CD8-positive, alpha-beta memory T cell (primary cell): ENCODE measurements at places on chromosomes 1 and 21. TPM values are rescaled to one million over a fixed set of nuclear protein-coding genes. Genes with fewer than 3 reads are reported as not detected.

DNA sequence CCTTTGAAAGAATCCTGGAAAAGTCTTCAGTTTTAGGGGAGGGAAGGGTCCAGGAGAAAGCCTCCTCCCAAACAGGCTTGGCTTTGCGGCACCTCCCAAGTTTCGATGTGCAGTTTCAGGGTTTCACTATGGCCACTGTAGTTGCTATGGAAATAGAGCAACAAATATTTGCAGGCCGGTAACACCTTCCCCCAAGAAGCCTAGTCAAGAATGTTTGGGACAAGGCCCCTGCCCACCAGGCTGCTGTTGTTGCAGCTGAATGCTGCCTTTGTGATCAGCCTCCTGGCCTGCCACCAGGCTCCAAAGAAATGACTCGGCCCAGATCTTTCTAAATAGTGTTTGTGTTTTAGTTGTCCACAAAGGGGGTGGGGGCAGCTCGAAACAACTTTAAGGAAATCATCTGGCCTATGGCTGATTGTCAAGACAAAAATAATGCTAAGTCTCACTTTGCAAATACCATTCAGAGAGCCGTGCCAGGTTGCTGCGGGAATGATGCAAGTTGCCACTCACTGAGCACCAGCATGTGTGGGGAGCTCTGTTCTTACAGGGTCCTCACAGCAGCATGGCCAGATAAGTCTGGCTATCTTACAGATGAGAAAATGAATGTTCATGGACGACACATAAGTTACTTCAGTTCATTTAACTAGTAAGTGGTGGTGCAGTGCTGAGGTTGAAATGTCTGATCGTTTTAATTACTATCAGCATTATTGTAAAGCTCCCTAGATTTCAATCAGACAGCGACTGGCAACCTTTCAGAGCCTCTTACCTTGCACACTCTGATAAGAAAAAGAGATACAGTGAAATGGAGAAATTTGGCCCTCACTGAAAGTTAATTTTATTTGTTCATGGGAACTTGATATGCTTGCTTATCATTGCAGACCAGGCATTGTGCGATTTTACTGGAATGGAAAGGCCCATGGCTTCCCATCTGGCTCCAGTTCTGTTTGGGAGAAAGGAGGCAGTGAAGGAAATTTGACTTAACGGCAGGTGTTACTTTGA is 91.2 kb upstream of the JUN start:
- no peaks in the 10 kb centered on the region for H3K36me3 ChIP-seq
- no peak overlapping the region for H3K27ac ChIP-seq
- H3K4me3 ChIP-seq: no peak overlapping the region
- H3K27me3 ChIP-seq: no peaks in the 10 kb centered on the region

DNA sequence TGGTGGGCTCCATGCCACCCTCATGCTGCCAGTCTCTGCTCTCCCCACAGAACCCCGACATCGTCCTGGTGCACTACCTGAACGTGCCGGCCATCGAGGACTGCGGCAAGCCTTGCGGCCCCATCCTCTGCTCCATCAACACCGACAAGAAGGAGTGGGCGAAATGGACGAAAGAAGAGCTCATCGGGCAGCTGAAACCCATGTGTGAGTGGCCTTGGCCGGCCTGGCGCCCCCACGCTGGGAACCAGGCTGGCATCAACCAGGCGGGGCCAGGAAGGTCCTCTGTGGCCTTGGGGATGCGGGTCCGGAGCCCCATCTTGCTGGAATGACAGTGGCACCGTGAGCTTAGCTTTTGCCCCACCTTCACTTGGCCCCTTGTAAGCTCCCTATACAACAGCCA is 130.7 kb upstream of the VAMP3 start:
- no peaks in the 10 kb centered on the region for H3K27me3 ChIP-seq
- no peak overlapping the region for H3K4me3 ChIP-seq
- no peak for DNase-seq
- no peaks in the 10 kb centered on the region for H3K4me1 ChIP-seq

- H3K4me3 ChIP-seq: no peak overlapping the region
- no peaks in the 10 kb centered on the region for H3K27me3 ChIP-seq
- no peaks in the 10 kb centered on the region for H3K4me1 ChIP-seq
Measured at GRCh38 chr1:73593364-73593763, 604.6 kb downstream of the LRRIQ3 start.

PLA2G2F gene
- total RNA-seq: not detected

DNA sequence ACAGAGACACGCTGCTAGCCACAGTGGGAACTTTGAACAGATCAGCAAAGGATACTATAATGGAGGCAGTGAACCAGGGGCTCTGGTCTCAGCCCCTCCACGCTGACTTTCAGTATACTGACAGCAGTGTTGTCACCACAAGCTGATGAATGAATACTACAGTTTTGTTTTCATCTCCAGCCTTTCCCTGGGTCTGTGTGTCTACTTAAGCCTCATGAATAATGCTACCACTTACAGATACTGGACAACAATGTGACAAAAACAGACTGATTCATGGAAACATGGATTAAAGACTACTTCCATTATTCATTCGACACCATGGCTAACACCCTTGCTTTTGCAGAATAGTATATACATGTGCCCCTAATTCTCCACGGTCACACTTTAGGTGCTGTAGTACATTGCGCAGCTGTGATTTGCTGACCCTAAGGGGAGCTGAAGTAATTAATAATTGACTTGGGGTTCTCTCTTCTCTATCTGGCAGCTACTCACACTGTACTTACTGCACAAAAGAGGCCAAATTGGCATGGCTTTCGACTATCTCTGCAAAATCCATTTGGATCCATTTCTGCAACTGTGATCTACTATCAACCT is 203.2 kb upstream of the LYPLAL1 start:
- H3K27me3 ChIP-seq: no peaks in the 10 kb centered on the region
- no peaks in the 10 kb centered on the region for H3K4me1 ChIP-seq
- no peak overlapping the region for H3K27ac ChIP-seq

SPATA46 gene
- total RNA-seq: not detected

GRCh38 chr1:87370544-87370943 is 41.9 kb downstream of the LMO4 start:
- no peak overlapping the region for H3K27ac ChIP-seq
- no peaks in the 10 kb centered on the region for H3K36me3 ChIP-seq
- no peak overlapping the region for H3K4me3 ChIP-seq
- no peaks in the 10 kb centered on the region for H3K4me1 ChIP-seq

DNA sequence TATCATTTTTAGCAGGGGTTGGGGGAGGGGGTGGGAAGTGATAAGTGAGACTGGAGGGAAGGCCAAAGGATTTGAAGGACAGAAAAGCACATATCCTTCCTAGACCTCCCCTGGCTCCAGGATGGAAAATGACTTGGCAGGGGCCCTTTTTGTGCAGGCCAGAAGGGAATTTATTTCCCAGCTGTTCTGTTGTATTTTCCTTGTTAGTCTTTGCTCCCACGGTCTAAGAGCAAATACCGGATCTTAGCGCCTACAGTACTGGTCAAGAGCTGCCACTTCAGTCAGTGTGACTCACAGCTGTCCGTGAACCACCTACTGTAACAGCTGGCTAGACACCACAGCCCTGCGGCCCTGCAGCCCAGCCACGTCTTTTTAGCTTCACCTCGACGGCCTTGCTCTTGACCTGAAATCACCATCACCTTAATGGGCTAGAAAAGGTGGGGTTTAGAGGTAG is 51.0 kb upstream of the ERRFI1 start:
- H3K27ac ChIP-seq: no peak overlapping the region
- H3K4me1 ChIP-seq: no peaks in the 10 kb centered on the region
- no peak overlapping the region for H3K4me3 ChIP-seq
- no peaks in the 10 kb centered on the region for H3K27me3 ChIP-seq

TMEM269 gene
- total RNA-seq: 0.16 TPM

ATAD3A gene
- 98.7 TPM for total RNA-seq

DNA sequence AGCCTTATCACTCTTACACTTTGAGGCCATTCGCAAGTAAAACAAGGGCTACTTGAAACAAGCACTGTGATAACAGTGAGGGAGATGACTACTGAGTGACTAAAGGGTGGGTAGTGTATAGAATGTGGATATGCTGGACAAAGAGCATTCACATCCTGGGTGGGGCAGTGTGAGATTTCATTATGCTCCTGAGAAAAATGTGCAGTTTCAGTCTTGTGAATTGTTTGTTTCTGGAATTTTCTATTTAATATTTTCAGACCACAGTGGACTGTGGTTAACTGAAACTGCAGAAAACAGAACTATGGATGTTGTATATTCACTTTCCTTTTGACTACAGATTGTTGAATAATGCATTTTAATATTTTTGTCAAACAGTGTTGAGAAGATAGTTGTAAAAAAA is 25.1 kb upstream of the B3GALT2 start:
- no peak overlapping the region for H3K4me3 ChIP-seq
- DNase-seq: no peak
- H3K27ac ChIP-seq: no peak overlapping the region
- no peaks in the 10 kb centered on the region for H3K4me1 ChIP-seq
- H3K36me3 ChIP-seq: peaks cover 1% of the 10 kb centered on the region

ETS2 gene
- 37.9 TPM for total RNA-seq

DNA sequence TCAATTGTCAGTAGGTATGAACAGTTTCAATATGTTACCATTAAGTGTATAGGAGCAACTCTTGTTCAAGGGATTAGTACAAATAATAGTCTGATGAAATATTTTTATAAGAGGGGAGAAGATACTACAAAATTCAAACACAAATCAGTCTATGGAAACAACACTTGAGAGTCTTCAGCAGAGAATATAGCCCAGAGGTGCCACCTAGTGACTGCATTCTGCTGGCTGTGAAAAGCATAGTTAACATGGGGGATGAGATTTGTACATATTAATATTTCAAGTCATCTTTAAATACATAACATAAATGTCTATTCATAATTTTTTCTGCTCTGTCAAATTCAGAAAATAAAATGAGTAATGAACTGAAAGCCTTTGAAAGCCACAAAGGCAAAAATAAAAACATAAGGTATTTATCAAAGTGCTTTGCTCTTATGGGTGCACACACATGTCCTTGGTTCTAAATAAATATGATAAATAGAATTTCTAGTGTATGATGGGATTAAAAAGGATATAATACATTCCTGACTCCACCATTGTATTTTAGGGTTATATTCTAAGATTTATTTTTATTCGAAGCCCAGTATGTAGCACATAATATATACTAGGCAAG is 440.9 kb upstream of the ZRANB2 start:
- H3K27me3 ChIP-seq: no peaks in the 10 kb centered on the region
- no peak overlapping the region for H3K27ac ChIP-seq
- H3K4me3 ChIP-seq: no peak overlapping the region

DNA sequence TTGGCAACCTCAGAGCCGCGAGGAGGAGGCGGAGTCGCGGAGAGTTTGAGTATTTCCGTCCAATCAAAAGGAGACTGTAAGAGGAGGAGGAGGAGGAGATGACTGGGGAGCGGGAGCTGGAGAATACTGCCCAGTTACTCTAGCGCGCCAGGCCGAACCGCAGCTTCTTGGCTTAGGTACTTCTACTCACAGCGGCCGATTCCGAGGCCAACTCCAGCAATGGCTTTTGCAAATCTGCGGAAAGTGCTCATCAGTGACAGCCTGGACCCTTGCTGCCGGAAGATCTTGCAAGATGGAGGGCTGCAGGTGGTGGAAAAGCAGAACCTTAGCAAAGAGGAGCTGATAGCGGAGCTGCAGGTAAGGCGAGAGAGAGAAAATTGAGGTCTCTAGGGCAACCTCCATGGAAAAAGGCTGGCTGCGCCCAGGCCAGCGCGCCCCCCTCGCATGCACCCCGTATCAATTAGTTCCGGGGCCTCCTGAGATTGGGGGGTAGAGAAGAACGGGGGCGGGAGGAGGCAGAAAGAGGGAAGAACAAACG is at the start of gene PHGDH:
TSS of gene PHGDH (plus strand) at position 131 of the 538 bp plus-strand sequence. CDS start at position 220, 89 bp downstream.
- H3K4me3 ChIP-seq: peak within 1 kb of the TSS; percentile 76
- no peak within 1 kb of the TSS for H3K27ac ChIP-seq
- peak; percentile 54 for DNase-seq
- H3K27me3 ChIP-seq: no peaks in the 10 kb centered on the region
- H3K36me3 ChIP-seq: no peaks in the 10 kb centered on the region
- H3K4me1 ChIP-seq: no peaks in the 10 kb centered on the region

FMO1 gene
- total RNA-seq: not detected

HOOK1 gene
- 5.1 TPM for total RNA-seq

SOX13 gene
- total RNA-seq: 3.1 TPM

GRCh38 chr21:46126309-46127238 is 28.7 kb downstream of the COL6A2 start:
- no peaks in the 10 kb centered on the region for H3K36me3 ChIP-seq
- no peak for DNase-seq
- H3K4me3 ChIP-seq: no peak overlapping the region
- no peaks in the 10 kb centered on the region for H3K27me3 ChIP-seq
- H3K4me1 ChIP-seq: no peaks in the 10 kb centered on the region

DNA sequence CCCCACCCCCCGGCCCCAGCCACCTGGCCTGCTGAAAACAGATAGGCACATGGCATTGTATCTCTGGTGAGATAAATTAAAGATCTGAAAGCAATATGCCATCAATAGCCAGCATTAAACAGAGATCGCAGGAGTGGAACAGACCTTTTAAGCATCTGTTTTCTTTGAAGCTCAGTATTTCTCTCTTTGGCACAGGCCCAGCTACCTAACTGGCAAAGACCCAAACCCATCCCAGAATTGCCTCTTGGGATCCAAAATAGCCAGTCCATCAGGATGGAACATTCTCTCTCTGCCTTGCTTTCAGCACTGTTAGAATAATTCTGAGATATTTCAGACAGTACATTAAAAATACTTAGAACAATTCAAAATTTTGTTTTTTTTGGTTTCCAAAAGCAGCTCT is 46.0 kb downstream of the KCNJ6 start:
- H3K4me1 ChIP-seq: no peaks in the 10 kb centered on the region
- no peak overlapping the region for H3K27ac ChIP-seq
- no peaks in the 10 kb centered on the region for H3K27me3 ChIP-seq
- no peaks in the 10 kb centered on the region for H3K36me3 ChIP-seq
- DNase-seq: no peak

- no peak overlapping the region for H3K27ac ChIP-seq
- H3K4me1 ChIP-seq: peaks cover 4% of the 10 kb centered on the region
- no peak overlapping the region for H3K4me3 ChIP-seq
Measured at GRCh38 chr1:204130178-204130577, 21.7 kb downstream of the ETNK2 start.

GRCh38 chr1:62025892-62026291 is 168.8 kb upstream of the L1TD1 start:
- no peaks in the 10 kb centered on the region for H3K36me3 ChIP-seq
- no peak for DNase-seq
- H3K4me1 ChIP-seq: no peaks in the 10 kb centered on the region
- no peaks in the 10 kb centered on the region for H3K27me3 ChIP-seq
- no peak overlapping the region for H3K4me3 ChIP-seq

GRCh38 chr1:230288641-230289349 is 137.3 kb downstream of the PGBD5 start:
- no peaks in the 10 kb centered on the region for H3K36me3 ChIP-seq
- H3K27me3 ChIP-seq: no peaks in the 10 kb centered on the region
- no peak for DNase-seq
- H3K4me3 ChIP-seq: no peak overlapping the region
- H3K27ac ChIP-seq: no peak overlapping the region

KCNK1 gene
- 1.1 TPM for total RNA-seq

DNA sequence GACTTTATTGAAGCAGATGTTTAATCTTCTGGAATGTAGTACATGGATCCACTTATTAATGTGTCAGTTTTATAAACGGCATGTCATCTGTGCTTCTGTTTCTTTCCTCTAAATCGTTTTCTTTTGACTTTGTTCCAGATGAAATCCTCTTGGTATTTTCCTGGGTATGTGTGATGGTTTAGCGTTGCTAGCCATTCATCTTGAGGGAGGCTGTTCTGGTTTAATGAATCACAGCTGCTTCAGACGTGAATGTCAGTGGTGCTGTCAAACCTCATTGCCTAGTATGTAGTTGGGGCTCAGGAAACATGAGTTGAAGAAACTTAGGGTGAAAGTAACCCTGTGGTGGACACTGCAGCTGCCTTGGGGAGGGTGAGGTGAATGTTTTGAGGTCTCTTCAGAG is 33.2 kb downstream of the KCNK1 start:
- H3K4me1 ChIP-seq: no peaks in the 10 kb centered on the region
- no peak overlapping the region for H3K27ac ChIP-seq
- H3K36me3 ChIP-seq: no peaks in the 10 kb centered on the region
- no peaks in the 10 kb centered on the region for H3K27me3 ChIP-seq
- no peak for DNase-seq
- H3K4me3 ChIP-seq: no peak overlapping the region
